T-helper 2 cell (primary cell): ENCODE measurements at places on chromosomes 2 and 18.

DNA sequence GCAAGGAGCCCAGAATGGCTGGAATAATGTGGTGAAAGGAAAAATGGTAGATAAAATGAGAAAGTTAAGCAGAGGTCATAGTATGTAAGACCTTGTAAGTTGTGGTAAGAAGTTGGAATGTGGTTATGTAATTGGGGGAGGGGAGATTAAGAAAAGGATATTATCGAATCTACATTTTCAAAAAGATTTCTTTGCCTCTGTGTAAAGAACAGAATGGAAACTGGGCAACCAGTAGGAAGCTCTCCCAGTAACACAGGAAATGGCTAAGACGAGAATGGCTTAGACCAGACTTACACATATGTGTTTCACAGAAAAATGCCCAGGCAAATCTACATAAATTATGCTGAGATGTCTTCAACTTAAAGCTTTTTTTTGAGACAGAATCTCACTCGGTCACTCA lies 13.2 kb downstream of the MEMO1 start:
- no peak for DNase-seq

DNA sequence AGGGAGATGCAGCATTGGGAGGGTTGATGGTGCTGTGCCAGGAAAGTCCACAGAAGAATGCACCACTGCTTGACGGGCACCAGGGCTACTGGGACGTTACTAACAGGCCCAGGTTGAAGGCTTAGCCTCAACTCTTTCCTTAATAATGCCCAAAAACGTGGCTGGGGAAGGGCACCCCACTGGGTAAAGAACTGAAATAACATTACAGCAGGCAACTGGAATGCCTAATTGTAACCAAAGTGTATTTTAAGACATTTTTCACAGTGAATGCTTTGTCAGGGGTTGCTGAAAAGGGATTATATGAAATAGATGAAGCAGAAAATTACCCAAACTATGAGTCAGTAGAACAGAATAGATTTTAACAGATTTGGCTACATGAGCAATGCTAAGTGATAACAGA lies 191.3 kb downstream of the CMPK2 start:
- no peak for DNase-seq

DNA sequence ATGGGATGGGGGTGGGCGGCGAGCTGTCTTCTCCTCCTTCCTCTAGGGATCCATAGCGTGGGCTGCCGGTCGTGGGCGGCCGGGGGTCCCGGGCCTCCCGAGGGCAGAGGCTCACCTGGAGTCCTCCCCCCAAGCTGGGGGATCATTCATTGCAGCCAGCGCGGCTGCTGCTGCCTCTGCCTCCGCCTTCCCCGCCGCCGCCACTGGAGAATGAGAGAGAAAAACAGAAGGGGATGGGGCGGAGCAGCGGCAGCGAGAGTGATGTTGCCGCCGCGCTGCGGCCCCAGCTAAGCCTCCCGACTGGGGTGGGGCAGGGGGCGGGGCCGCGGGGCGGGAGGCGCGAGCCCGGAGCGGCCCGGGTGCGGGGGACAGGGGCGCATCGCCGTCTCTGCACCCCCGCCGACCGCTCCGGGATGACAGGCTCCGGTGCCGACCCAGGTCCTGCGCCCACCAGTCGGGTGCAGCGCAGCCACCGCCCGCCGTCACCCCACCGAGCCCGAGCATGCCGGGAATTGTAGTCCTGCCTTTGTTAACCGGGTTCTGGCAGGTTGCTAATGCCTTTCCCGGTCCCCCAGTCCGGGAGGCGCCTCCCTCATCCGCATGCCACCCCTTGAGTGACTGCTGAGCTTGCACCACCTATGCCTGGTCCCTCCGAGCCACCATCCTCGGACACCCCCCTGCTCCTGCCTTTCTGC lies at the start of gene KIF3C:
Gene KIF3C (minus strand): TSS at position 225 of the 695 bp plus-strand sequence. CDS start 580 bp downstream, outside the sequence.
- peak; percentile 61 for DNase-seq

GRCh38 chr2:65991381-65992197 lies 443.3 kb upstream of the MEIS1 start:
- no peak for DNase-seq

DNA sequence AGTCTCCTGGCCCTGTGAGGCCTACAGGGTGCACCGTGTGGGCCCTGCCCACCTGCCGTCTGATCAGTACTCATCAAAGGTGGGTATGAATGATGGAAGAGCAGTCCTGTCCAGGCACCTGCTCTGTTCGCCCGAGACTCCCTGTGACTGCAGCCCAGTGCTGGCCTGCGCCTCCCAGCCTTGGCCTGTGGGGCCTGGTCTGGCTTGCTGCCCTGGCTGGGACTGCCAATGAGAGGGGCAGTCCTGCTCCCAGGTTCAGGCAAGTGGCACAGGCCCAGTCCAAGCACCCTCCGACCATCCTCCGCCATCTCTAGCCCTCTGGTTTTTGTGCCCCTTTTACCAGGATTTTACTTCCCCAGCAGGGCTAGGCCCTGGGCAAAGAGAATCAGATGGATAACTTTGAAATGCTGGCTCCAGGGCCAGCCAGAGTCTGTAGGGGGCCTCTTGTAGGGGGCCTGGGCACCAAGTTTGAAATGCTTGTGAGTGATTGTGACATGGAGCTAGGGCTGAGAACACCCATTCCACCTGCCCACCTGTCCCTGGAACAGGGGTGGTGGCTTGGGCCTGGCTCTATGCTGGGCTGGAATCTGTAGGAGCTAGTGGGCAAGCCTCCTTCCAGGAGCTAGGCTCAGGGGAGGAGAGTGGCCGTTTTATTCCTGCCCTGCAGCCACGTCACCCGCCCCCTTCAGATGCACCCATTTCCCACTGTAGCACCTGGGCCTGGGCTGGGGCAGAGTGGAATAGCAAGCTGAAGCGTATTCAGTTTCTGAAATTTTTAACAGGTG lies 8.7 kb upstream of the HS6ST1 start:
- no peak for DNase-seq

GRCh38 chr18:80252136-80252535 lies 4.8 kb upstream of the PARD6G start:
- DNase-seq: no peak
